ENCODE measurements at places on chromosomes 6 and 20.

DNA sequence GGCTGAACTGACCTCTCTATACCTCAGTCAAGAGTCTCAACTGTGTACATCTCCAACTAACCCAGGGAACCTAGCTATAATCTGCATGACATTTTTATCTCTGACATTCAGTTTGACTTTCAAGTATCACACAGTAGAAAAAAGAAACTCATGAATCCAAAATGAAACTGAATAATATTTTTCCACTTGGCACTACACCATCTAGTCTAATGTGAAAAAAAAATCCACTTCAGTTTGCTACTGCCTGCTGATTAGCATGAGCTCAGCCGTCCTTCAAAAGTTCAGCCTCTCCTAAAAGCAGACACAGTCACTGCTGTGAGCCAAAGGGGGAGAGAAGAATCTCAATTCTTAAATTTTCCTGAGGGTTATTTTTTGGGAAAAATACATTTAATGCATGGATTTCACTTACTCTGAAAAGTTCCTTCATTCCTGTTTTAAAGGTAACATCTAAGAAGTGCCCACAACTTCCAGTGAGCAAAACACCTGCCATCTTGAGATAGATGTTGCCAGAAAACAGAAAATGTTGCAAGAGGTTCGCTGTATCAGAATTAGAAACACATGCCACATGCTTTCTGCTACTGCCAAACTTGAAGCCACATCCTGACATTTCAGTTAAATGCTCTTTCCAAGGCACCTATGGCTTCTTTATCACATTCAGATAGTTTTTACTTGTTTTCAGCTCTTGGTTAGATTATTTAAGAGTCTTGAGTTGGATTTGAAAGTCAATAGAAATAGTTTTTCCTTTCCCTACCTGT is 95.4 kb downstream of the MKKS start:
- DNase-seq, result no peak

GRCh38 chr20:5880326-5880725 is 70.0 kb downstream of the TRMT6 start:
- DNase-seq, result no peak

DNA sequence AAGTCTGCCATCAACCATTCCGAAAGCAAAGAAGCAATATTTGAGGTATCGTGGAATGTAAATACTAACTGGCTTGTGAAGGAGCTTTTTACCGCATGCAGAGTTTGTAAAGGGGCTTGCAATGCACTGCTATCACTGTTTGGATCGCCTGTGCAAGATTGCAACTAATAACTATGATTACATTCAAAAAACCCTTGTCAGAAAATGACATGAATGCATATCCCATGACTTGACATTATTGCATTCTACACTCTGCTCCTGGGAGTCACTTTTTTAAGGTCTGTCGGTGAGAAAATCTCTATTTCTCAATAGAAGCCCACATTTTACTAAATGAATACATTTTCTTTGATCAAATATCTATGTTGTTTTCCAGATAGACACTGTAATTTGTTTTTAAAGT is 335.4 kb upstream of the SPTLC3 start:
- no peak for DNase-seq

DNA sequence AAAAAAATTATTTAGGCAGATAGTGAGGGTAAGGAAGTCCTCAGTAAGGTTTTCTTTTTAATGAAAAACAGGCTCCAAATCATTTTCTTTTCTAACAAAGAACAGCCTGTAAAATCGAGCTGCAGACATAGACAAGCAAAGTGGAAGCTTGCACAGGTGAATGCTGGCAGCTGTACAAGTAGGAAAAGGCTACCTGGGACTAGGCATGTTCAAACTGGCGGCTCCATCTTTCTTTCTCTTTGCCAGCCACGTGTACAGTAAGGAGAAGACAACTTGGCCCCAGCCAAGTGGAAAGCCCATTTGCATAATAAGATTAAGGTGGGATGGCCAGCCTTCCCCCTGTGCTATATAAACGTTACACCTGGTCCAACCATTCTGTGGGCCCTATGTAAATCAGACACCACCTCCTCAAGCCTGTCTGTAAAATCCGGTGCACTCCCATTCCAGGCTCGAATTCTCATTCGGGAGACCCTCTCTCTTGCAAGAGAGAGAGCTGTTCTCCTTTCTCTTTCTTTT is 27.0 kb upstream of the SLC2A12 start:
- DNase-seq, result no peak

GRCh38 chr6:35357677-35358076 is 15.3 kb downstream of the PPARD start:
- DNase-seq, result no peak

- no peak for DNase-seq
Observed at GRCh38 chr20:53550280-53551187, 43.1 kb downstream of the ZNF217 start.

DNA sequence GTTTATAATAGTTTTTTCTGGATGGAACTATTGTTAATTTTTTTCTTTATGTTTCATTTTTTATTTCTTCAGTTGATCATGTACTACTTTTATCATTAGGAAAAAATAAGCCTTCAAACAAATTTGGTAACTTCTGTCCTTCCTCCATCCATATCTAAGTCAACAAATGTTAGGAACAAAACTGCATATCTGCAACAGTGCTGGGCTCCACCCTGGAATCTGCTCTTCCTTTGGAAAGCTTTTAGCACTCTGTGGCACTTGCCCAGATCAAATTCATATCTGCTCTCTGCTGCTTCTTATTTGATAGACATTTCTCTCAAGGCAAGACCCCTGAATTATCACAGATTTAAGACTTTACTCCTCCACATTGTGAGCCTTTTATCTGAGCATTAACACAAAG is 24.3 kb upstream of the GPR63 start:
- no peak for DNase-seq

DNA sequence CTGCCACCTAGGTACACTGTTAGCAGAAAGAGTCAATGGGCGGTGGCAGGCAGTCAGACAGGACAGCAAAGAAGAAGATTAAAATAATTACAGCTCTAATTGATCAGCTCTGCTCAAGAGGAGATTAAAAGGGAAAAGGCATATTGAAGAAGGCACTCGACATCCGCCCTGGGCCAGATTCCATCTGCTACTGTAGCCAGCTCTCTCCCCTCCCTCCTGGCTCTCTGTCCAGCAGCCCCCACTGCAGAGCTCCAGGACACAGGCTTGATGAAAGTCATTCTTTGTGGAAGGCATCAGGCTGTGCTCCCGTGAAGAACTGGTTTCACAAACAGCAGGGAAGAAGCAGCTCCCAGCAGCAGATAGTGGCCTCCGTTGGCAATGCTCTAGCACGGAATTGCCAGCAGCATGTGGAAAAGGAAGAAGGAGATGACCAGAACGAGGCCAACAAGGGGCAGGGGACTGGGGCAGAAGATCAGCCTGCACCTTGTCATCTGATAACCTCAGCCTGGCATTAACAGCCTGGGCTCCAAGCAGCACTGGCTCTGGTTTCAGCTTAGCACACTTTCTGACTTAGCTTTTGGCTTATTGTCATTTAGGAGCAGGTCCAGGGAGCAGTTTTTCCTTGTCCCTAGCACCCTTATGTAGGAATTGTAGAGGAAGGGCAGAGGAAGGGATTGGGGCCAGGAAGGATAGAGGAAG is 465.9 kb downstream of the KIF16B start:
- DNase-seq, result no peak

DNA sequence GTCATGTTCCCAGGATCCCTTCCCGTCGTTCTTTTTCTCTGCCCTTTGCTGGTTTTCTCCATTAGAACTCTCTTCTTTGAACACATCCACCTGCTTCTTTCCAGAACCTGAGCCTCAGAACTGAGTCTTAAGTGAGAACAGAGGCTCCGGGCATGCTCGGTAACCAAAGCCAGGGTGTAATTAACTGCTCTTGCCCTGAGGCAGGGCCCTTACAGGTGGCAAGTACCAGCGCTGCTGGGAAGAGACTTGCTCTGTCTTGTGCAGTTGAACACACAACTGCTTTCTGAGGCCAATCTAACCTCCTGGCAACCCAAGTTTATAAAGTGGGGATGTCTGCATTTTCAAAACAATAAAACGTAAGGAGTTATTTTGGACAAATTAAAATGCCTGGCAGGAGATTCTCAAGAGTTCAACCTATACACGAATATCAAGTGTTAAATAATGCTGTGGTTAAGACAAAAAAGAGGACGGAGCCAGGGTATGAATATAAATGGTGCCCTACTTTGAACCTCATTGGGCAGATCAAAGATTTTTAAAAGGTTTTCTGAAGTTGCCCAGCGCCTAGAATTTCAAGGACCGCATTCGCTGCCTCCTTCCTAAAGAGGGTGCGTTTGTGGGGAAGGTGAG is 12.4 kb upstream of the DEK start:
- DNase-seq, result no peak

- no peak for DNase-seq
Observed at GRCh38 chr6:161400671-161401070, 126.8 kb upstream of the AGPAT4 start.

GRCh38 chr6:31152781-31153180 is 4.8 kb downstream of the CCHCR1 start:
- DNase-seq, result no peak

GRCh38 chr20:761418-762381 is 6.6 kb downstream of the SLC52A3 start:
- DNase-seq, result no peak

DNA sequence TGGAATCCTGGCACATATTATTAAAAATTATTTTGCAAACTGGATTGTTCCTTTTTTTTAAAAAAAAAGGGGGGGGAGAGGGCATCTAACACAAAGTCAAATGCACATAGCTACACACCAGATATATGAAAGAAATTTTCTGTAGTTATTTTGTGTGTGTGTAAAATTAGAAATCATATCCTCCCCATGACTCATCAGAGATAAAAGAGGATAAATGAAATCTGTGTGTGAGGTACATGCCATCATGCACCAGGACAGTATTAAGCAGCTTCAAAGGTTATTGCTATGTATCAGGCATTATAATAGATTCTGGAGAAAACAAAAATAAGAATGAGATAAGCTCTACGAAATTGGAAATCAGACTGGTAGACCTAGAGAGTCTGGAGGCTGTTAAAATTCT is 5.2 kb downstream of the BTBD9 start:
- no peak for DNase-seq

GRCh38 chr20:63962426-63963347 is 6.5 kb upstream of the UCKL1 start:
- DNase-seq, result no peak

- no peak for DNase-seq
Observed at GRCh38 chr20:30281584-30282197, 975.8 kb upstream of the DEFB115 start.

- DNase-seq, result no peak
Observed at GRCh38 chr6:19059102-19059501, 672.0 kb downstream of the RNF144B start.

All from fibroblast of skin of abdomen (primary cell).